Left cardiac atrium (tissue), 4 donors: ENCODE measurements at places on chromosomes 6 and 20. TPM values are rescaled to one million over a fixed set of nuclear protein-coding genes. Genes with fewer than 3 reads are reported as not detected.

- DNase-seq = no peak
Measured at GRCh38 chr6:132495604-132496079, 17.3 kb downstream of the STX7 start.

DNA sequence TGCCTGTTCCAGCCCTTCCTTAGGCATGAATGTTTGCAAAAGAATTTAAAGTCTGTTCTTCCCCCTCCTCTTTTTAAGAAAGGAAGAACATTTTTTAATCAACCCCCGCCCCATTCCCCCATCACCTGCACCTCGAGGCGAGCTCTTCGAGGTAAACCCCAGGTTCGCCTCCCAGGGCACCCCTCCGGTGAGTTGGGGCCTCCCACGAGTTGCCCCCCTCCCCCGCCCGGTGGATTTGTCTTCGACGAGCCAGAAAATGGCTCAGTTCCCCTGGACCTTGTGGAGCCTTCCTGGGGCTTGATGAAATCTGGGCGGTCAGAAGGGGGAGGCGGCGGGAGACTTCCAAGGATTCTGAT, 256 bp upstream of the OVOL2 start:
- DNase-seq = no peak

Gene LAMP5
- total RNA-seq = not detected

Gene FAM209B
- total RNA-seq = not detected

DNA sequence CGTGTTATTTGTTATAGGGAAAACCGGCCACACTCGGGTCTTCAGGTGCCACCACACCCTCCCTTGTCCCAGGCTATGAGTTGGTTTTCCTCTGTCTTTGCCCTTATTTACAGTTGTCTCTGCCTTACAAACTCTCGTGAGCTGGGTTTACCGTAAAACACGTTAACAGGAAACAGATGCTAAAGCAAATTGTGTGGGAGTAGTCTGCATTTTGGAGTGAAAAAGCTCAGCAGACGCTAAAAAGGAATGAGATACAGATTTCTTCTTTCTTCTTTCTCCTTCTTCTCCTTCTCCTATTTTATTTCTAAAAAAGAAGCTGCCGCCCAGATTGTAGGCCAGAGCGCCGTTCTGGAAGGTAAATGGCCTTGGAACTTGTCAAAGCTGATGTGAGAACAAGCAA, 51.9 kb downstream of the APCDD1L start:
- no peak for DNase-seq

Gene NKX2-4
- not detected for total RNA-seq

GRCh38 chr6:36387440-36388303, at the start of gene ETV7:
ETV7 (minus strand) TSS chr6:36387669; CDS start chr6:36387541, 128 bp downstream.
- DNase-seq = peak; percentile 29

- DNase-seq = no peak
Measured at GRCh38 chr6:98764373-98764911, 69.9 kb upstream of the POU3F2 start.

GRCh38 chr6:127102299-127102698, 16.2 kb upstream of the RSPO3 start:
- DNase-seq = no peak

DNA sequence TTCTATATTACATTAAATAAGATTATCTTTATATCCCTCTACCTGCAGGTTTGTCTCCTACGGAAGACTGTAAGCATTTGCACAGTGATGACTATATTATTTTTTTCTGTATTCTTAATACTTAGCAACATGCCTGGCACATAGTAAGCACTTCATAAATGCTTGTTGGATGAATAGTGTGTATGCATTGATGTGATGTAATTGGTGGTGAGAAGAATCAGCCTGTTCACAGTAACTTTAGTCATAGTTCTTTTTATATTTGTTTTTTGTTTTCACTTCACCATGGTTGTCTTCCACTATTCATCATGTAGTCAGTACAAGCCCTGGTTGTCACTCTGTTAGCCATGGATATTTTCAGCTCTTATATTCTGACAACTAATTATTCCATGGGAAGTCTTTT, 184.0 kb upstream of the FLRT3 start:
- DNase-seq = no peak

Gene SIRPD
- not detected for total RNA-seq

DNA sequence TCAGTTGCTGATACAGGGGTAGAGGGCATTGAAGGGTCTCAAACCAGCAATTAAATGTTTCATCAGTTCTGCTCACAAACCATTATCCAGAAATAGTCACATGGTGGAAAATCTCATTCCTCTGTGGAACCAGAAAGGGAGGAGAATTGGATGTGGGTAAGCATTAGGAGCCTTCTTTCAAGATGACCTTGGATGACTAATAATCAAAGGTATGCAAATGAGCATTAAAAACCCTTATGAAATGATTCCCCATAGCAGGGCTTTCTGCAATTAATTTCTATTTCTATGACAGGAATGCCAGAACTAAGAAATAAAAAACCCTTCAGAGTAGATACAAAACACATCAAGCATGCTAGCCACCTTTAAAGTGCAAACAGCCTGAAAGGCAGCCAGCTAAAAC, 37.4 kb upstream of the HCRTR2 start:
- no peak for DNase-seq

DNA sequence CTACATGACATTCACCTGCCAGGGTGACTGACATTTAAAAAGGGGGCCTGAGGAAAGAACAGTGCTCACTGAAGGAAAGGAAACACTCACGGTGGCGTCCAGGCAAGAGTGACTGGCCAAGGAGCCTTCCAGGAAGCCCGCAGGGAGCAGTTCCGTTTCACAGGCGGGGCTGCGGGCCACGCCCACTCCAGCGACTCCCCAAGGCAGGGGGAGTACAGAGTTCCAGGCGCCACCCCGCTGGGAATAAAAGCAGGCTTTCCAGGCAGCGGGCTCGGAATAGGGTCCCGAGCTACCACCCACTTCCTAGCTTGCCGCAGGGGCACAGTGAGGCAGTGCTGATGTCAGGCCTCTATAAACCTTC, 34.2 kb downstream of the PKIG start:
- DNase-seq = peak; percentile 78

Gene KIAA0408
- total RNA-seq = 12.9 TPM

DNA sequence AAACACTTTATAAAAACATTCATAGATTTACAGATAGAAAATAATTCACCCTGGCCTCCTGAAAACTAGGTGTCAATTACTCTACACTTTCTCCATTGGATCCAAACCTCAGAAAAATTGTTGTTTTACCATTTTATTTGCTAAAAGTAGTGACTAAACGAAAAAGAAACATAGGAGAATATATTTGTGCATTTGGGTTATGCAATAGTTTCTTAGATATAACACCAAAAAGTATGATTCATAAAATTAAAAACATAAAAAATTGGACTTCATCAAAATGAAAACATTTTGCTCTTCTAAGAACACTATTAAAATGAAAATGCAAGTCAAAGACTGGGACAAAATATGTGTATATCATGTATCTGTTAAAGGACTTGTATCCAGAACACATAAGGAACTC, 671.3 kb downstream of the MAFB start:
- no peak for DNase-seq

Gene IPCEF1
- total RNA-seq = 1.2 TPM

Gene CNKSR3
- total RNA-seq = 16.6 TPM

GRCh38 chr6:186340-186965, 105.8 kb upstream of the DUSP22 start:
- no peak for DNase-seq

Gene RAMACL
- 0.71 TPM for total RNA-seq

Gene RAD21L1
- not detected for total RNA-seq

GRCh38 chr20:58634521-58635278, 16.4 kb upstream of the STX16 start:
- DNase-seq = peak; percentile 13

Gene SMLR1
- not detected for total RNA-seq

DNA sequence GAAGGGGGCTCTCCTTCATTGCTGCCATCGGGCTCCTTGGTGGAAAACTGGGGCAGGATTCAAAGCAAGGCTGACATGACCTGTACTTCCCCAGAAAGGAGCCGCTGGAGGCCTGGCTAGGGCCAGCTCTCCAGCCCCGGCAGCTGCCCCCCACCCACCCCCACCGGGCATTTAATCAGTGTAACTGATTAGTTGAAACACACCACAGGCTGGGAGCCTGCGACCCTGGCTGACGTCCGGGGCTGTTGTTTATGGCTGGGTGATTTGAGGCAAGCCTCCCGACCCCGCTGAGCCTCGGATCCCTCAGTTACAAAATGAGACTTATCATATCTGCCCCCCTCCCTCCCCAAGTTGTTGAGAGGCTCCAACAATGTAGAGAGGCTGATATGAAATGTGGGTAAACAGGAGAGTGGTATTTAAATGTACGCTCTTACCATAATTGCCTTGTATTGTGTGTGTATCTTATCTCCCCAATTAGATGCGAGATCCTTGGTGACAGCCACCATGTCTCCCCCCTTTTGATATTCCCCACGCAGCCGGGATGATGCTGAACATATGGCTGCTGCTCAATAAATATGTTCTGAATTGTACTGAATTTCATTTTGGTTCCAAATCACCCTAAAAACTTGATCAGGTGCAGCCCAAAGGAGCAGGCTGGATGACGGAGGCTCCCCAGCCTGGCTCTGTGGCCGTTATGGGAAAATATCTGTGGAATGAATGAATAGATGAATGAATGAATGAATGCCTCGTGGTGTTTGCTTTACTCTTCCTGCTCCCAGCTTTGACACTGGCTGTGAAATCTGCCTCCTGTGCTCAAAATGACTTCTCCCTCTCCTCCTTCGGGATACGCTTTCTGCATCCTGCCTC, 31.8 kb upstream of the APCDD1L start:
- DNase-seq = no peak

GRCh38 chr20:54468082-54468481, 7.3 kb upstream of the DOK5 start:
- no peak for DNase-seq

Gene TCFL5
- 8.4 TPM for total RNA-seq

GRCh38 chr20:51712501-51713212, 55.5 kb downstream of the ATP9A start:
- DNase-seq = no peak

GRCh38 chr20:20395903-20396568, 28.1 kb downstream of the INSM1 start:
- no peak for DNase-seq

DNA sequence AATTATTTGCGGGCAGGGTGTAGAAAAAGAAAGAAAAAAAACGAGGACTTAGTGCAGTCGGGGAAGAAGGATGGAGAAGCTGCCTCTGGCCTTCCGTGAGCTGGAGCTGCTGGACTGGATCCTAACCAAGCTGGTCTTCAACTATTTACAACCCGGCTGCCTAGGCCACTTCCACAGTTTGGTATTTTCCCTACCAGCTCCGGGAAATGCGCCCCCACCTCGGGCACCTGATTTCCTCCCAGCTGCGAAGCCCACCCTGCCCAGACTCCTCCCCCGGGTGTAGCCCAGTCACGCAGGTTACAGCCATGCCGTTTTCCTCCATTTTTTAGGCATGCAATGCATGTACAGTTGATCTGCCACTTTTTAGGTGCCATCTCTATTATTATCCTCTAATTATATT, 21.2 kb downstream of the THEMIS start:
- peak; percentile 17 for DNase-seq

GRCh38 chr6:112717401-112717800, 370.3 kb downstream of the RFPL4B start:
- DNase-seq = no peak
